OCI-LY7 (cell line): ENCODE measurements at places on chromosomes 16 and 17.

GRCh38 chr16:3127745-3128144, 7.1 kb upstream of the ZNF213 start:
- no peak for DNase-seq

DNA sequence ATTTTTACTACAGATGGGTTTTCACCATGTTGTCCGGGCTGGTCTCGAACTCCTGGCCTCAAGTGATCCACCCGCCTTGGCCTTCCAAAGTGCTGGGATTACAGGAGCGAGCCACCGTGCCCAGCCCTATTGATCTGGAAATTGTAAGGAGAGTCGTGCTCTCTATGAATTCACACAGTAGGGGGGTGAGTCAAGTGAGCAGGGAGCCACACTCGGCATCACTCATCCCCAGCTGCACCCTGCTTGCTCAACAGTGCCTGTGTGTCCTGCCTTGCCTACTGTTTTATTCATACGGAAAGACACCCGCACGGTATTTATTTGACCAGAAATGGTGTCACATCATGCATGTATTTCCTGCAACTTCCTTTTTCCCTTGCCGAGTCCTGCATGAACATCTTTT, 157.2 kb upstream of the FOXF1 start:
- no peak for DNase-seq

DNA sequence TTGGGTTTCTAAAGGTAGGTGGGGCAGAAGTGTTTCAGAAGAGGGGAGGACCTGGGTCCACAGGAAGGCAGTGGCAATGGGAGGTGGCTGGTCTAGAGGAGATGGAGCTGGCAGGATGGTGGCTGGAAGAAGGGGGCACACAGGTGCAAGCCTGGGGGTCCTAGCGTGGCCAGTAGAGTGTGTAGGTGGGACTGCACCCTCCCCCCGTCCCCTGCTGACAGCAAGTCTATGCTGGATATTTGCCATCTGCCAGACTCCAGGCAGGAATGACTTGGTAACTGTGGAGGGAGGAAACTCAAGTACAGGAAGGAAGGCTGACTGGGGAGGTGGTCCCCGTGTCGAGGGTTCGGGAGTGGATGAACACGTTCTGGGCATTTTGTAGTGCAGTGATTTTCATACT, 8.6 kb downstream of the MED9 start:
- no peak for DNase-seq

DNA sequence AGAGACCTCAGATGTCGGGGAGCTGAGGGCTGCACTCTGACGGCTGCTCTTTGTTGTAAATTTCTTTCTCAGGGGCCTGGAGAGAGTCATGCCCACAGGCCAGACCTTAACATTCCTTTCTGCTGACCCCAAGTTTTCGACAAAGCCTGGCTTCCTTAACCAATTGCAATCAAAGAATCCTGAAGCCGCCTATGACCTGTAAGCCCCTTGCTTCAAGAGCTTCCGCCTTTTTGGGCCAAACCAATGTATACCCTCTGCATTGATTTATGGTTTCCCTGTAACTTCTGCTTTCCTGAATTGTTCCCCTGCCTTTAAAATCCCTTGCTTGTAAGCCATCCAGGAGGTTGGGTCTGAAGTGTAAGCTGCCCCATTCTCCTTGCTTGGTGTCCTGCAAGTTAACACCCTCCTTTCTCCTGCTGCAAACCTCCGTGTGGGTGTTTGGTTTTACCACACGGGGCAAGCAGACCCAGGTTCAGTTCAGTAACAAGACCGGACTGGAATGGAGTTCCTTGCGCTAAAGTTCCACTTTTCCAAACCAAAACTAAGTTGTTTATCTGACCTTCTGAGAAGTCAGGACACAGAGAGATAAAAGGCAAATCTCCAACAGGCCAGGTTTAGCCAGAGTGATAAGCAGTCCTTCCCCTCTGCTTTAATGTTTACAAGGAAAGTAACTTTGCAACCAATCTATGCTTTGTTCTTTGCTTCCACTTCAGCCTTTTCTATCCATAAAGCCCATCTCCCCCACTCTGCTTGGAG, 141.6 kb downstream of the KCNJ12 start:
- no peak for DNase-seq

DNA sequence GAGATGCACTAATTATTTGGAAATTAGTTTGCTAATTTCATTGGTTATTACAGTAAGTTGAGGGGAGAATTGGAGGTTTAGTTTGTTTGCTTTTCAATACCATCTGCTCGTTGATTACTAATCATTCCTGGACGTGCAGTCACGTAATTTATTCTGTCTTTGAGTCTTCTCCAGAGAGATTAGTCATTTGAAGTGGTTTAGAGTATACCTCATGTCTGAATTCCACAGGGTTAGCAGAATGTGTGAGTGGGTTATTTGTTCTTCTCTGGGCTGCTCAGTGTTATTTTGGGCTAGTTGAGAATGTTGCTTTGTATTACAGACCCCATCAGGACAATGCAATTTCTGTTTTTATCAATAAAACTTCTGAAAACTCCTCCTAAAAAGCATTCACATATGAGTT, 265.0 kb downstream of the RBFOX1 start:
- no peak for DNase-seq

GRCh38 chr17:75404223-75404730, 1.2 kb downstream of the GRB2 start:
- peak; percentile 83 for DNase-seq

- DNase-seq: no peak
These were observed 85.8 kb downstream of the GNAO1 start for GRCh38 chr16:56277075-56277474.

GRCh38 chr17:17941015-17941414, 31.2 kb downstream of the TOM1L2 start:
- DNase-seq: no peak

DNA sequence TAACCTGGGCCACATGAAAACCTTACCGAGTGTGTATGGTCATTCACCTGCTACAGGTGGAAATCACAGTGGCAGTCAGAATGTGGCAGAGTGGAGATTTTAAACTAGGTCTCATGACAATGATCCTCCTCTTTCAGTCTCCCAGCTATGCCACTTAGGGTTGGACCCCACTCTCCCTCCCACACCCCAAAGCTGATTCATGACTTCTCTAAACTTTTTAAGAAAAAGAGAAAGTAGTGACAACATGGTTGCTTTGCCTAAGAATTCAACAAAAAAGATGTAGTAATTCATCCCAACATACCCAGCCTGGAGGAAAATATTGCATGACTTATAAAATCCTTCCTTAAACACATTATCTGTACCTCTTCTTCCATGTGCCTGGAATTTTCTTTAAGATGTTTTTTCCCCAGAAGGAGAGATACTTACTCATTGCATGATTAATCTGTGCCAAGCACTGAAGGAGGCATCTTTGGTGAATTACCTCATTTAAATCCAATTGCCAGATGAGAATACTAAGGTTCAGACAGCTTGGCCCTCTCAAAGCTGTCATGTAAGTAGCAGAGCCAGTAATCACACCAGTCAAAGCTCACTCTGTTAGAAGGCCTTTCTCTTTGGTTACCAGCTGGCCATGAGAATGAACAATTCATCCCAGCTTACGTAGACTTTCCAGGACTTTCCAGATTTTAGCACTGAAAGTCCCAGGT, 119.9 kb downstream of the COPRS start:
- DNase-seq: no peak

DNA sequence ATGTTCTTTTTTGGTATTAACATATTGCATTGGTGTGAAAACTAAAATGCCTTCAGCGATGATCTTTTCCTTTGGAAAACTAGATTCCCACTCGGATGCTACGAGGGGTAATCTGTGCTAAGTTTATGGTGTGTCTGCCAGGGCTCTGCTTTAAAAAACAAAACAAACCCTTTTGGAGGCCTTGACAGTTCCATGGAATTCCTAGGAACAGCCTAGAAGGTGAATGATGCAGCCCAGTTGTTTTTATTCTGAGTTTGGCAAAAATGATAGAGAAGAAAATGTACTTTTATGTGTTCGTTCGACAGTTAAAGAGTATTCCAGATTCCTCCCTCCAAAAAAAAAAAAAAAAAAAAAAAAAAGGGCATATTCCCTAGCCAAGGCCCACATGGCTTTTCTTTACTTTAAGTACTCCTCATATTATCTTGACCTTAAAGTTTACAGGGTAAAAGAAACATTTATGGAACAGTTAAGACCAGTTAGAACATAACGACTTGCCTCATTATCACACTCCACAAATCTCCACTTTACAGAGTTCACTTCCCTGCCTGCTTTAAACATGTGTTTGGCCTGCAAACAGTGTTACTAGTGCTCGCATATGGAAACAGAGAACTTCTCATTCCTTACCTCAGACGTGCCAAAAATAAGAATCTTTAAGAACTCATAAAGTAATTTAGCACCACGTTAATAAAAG, 159.1 kb downstream of the WWOX start:
- no peak for DNase-seq

- DNase-seq: no peak
These were observed 13.2 kb downstream of the MAF start for GRCh38 chr16:79587296-79587695.

DNA sequence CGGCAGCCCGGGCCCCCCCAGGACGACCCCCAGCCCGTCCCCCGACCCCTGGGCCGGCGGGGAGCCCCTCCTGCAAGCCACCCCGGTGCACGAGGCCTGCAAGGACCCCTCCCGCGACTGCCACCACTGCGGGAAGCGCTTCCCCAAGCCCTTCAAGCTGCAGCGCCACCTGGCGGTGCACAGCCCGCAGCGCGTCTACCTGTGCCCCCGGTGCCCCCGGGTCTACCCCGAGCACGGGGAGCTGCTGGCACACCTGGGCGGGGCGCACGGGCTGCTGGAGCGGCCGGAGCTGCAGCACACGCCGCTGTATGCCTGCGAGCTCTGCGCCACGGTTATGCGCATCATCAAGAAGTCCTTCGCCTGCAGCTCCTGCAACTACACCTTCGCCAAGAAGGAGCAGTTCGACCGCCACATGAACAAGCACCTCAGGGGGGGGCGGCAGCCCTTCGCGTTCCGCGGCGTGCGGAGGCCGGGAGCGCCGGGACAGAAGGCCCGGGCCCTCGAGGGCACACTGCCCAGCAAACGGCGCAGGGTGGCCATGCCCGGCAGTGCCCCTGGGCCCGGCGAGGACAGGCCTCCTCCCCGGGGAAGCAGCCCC, 15.6 kb upstream of the ZFPM1 start:
- DNase-seq: peak; percentile 71

DNA sequence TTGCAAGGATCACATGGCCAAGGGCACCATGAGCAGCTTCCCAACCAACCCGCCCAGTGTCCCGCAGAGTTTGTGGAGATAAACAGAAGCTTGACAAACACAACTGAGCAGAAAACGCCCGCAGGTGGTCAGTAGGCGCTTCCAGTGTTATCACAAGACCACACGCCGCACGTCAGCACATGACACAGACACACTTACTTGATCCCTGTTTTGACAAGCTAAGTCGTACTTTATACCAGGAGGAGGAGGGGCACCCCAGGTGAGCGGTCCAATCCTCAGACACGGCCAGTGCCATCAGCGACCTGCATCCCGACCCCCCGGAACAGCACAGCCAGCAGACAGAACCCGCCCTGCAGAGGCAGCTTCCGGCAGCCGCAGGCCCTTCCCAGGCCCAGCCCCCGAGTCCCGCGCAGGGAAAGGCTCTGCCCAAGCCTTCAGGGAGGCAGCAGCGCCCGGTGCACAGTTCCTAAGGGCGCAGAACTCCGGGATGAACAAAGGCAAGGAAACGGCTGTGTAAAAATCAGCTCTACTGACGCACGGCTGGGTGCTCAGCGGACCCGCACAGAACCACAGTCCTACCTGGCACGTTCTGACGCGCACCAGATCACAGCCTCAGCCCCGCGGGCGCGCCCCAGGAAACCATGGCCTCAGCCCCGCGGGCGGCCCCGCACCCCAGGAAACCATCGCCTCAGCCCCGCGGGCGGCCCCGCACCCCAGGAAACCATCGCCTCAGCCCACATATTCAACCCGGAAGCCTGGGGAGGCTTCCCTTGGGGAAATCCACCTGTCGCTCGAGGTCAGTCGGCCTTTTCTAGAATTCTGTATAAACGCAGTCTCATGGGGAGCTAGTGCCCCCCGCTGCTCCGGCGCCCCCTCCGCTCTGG, 27.8 kb downstream of the AXIN1 start:
- peak; percentile 14 for DNase-seq
